Breast epithelium (tissue), 4 donors: ENCODE measurements at places on chromosomes 2 and 18.
A peak's percentile ranks its signal among the peaks of the same experiment; 100 is the strongest.

- no peak for DNase-seq
These were observed 484.4 kb upstream of the REG3G start for GRCh38 chr2:78541088-78541450.

DNA sequence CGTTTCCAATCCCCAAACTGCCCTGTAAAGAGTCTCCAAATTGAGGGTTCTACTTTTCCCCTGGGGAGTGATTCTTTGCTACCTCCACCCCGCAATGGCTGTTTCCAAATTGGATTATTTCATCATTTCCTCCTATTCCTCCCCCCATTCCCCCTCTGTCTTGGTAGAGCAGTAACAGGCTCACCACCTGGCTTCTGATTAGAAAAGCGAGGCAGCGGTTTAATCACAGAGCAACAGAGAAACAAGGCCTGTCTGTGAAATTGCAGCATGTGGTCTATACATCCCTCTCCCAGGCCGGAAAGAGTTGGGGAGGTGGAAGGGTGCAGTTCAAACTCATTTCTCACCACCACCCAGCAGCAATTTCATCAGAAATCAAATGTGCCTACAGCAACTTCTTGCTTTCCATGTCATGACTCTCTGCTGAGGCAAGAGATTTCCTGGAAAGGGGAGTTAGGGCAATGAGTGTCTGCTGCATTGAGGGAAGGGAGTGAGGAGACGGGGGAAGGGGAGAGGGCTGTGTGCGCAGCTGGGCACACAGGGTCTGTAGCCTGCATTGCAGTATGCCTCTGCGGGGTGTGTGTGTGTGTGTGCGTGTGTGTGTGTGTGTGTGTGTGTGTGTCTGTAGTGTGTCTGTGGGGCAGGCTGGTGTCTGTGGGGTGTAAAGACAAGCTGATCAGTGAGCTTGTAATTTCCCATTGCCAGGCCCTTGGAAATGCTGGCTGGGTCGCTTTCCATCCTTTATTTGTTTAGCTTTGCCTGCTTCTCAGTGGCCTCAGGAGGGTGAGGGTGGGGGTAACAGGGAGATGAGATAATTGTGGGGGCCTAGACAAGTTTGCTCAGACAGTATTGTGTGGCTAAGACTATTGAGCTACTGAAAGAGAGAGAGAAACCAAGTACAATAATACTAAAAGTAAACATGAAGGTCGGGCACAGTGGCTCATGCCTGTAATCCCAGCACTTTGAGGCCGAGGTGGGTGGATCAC, 13.5 kb upstream of the IGFBP2 start:
- DNase-seq: no peak

- DNase-seq: no peak
These were observed 125.1 kb upstream of the MGAT5 start for GRCh38 chr2:134128746-134129145.

GRCh38 chr2:32611771-32612170, 16.1 kb upstream of the TTC27 start:
- DNase-seq: no peak

GRCh38 chr18:73408469-73408868, 540.7 kb upstream of the NETO1 start:
- no peak for DNase-seq

DNA sequence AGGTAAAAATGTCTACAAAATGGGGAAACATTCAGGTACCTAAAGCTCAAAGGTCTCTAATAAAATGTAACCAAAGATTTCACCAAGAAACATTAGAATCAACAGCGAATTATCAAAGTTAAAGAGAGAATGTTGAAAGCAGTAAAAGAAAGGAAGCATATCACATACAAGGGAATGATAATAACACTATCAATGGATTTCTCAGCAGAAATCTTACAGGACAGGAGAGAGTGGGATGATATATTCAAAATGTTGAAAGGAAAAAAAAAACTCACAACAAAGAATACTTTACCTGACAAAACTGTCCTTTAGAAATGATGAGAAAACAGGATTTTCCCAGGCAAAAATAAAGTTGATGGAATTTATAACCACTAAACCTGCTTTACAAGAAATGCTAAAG, 591.2 kb upstream of the POU3F3 start:
- no peak for DNase-seq

GRCh38 chr2:202165945-202166344, 72.5 kb downstream of the SUMO1 start:
- DNase-seq: no peak

- no peak for DNase-seq
These were observed 238.8 kb downstream of the ACTR3 start for GRCh38 chr2:114128725-114129124.

DNA sequence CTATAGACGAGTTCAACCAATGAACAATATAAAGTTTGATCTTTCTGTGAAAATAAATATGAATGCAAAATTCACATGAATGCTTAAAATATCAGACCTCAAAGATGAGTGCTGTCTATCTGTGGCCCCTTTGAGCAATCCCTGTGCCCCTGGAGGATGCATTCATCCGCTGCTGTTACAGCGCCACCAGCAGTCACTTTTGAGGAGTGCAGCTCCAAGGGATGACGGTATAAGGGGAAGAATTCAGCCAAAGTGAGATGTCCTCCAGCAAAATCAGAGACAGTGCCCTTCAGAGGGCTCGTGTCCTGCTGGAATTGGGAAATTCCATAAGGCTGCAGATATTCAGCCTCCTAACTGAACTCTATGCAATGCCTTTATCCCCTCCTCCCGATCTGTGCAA, 12.0 kb upstream of the CHRNA1 start:
- no peak for DNase-seq

- no peak for DNase-seq
These were observed 36.6 kb upstream of the TANK start for GRCh38 chr2:161123531-161124030.

GRCh38 chr18:76821875-76822505, 367 bp upstream of the ZNF236 start:
- DNase-seq: peak; percentile 43

DNA sequence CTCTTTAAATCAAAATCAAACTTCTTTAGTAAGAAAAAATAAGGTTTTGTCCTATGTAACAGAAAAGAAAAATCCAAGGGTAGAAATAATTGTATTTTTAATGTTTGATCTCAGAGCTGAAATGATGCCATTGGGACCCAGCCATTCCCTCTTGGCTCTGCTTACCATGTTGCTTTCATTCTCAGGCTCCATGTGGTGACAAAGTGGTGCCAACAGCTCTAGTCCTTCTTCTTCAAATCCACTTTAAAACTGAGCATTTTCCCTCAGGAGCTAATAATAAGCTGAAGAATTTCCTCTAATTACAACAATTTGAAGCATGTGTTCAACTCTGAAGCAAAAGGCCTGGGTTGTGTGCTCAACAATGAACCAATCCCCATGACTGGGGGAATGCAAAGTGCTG, 327.9 kb downstream of the EN1 start:
- DNase-seq: no peak

- no peak for DNase-seq
These were observed 5.9 kb downstream of the SP9 start for GRCh38 chr2:174340400-174341292.

DNA sequence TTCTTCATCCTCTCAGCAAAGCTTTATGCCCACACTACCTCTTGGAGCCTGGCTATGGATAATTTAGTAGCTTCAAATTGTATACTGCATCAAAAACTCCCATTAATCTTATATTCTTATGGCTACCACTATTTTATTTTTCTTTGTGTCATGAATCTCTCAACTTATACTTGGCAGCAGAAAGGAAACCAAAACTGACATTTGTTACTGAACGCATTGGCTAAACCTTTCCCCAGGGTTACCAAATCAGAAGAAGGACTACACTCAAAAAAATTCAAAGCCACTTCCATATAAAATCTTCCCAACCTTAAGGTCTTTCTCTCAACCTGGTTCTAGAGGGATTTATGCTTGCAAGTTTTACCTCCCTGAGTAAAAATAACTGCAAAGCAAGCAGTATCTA, 97.0 kb upstream of the REG3G start:
- no peak for DNase-seq

GRCh38 chr2:135279209-135279608, 227.1 kb downstream of the RAB3GAP1 start:
- DNase-seq: no peak

DNA sequence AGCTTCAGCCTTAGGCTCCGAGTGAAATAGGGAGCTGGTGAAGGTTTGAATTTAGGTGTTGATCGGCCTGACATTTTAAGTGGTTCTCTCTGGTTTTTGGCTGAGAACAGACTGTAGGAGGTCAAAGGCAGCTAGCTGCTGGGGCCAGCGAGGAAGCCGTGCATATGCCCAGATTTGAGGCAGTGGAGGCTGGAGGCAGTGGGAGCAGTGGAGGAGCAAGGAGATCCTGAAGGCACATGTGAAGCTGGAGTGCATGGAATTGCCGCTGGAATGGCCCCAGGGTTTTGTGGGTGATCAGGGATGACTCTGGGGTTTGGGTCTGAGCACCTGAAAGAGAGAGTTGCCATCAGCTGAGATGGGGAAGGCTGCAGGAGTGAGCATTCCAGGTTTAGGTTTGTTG, 25.1 kb downstream of the STEAP3 start:
- no peak for DNase-seq

GRCh38 chr2:211457325-211457724, 900.9 kb downstream of the CPS1 start:
- no peak for DNase-seq

- no peak for DNase-seq
These were observed 753.9 kb downstream of the SUCLG1 start for GRCh38 chr2:83705146-83705545.

- DNase-seq: no peak
These were observed 244.8 kb downstream of the IKZF2 start for GRCh38 chr2:212906620-212907019.

DNA sequence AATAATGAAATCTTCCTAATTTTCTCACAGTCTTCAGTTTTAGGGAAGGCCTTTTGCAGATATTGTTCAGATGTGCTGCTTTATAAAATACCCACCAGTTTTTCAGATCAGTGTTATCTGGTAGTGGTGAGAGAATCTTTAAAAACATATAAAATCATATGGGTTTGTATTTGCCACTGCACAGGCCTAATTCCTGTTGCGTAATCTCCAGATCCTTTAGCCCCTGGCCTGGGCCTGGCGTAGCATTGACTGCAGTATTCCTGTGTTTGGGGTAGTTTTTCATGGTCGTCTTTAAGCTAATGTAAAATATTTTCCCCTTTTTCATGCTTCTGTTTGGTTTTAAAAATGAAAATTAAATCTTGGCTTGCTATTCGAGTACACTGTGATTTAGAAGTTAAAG, 43.2 kb downstream of the TSHZ1 start:
- no peak for DNase-seq

DNA sequence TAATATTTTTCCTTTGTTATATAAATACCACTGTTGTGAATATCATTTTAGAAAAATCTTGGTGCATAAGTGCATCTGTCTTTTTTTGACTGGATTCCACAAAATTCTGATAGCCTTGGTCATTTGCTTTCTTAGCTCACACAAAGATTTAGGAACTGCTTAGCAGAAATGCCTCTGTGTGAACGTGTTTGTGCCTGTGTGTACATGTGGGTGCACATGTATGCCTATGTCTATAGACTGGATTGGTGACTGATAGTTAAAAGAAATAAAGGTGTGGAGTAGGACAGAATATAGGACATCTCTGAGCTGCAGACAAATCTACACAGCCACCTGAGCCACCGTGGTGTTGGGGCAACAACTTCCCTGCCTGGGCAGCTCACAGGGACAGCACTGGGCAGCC, 93.8 kb downstream of the TSN start:
- DNase-seq: no peak

GRCh38 chr2:38754049-38754448, 2.9 kb upstream of the SRSF7 start:
- no peak for DNase-seq

DNA sequence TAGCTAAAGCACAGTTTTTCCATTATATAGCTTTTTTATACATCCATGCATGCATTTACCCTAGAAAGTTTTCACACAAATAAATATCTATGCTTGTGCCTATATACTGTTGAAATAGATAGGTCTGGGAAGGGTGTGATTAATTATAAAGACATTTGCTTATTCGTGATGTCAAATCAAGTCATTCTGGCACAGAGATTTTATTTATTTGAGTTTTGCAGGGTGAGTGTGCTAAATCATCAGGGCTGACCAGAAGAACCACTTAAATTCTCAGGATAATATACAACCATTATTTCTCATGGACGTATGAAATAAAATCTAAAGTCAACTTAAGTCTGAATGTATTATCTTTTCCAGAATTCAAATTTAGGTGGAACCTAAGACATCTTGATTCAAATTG, 295.5 kb downstream of the EPHA4 start:
- DNase-seq: no peak

DNA sequence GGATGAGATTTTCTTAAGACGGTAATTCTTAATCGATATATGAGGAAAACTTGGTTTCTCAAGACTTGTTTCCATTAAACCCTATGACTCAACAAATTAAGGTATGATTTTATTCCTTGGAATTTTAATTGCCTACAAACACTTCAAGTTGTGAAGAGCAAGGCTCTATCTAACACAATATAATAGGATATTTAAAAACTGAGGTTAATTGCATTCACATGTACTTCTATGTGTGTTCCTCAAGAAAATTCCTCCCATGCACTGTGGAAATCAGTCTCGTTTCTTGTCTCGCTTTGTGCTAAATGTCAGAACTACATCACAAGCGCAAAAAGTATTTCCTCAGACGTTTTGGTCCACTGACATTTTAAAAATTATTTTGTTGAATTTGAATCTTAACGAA, 109.6 kb upstream of the UNC80 start:
- no peak for DNase-seq

GRCh38 chr2:190781604-190782198, 98.9 kb upstream of the GLS start:
- DNase-seq: no peak

DNA sequence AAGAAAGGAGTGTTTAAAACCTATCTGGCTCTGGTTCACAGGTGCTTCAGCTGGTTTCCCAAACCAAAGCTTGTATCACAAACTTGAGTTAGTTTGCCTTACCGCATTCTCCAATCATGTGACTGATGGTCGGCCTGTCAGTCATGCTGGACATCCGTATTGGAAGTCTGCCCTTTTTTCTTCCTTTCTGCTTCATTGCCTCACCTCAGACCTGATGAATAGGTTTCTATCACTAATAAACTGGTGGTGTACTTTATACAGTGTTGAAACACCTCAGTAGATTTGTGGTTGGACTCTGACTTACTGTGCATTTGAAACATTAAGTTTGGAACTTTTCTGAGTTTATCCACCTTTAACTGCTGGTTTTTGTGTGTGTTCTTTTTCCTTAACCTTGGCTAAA, 84.1 kb downstream of the R3HDM1 start:
- DNase-seq: no peak

GRCh38 chr2:120034621-120035020, 21.7 kb downstream of the EPB41L5 start:
- no peak for DNase-seq

- no peak for DNase-seq
These were observed 4.5 kb upstream of the ITPRID2 start for GRCh38 chr2:181887045-181887444.

GRCh38 chr2:216920143-216920876, 60.4 kb upstream of the TNP1 start:
- DNase-seq: no peak
